Lung (tissue), 17 donors: ENCODE measurements at places on chromosomes 2 and 18. TPM values are rescaled to one million over a fixed set of nuclear protein-coding genes. Genes with fewer than 3 reads are reported as not detected.

HEATR5B gene
- polyA plus RNA-seq = 6.5 TPM

TUBA4B gene
- polyA plus RNA-seq = 8.7 TPM

TM4SF20 gene
- 0.09 TPM for polyA plus RNA-seq

MYO5B gene
- polyA plus RNA-seq = 15.0 TPM

SUMO1 gene
- 105 TPM for polyA plus RNA-seq

KIF5C gene
- polyA plus RNA-seq = 0.22 TPM

BOLL gene
- polyA plus RNA-seq = not detected

TCF23 gene
- 0.04 TPM for polyA plus RNA-seq

DES gene
- 108 TPM for polyA plus RNA-seq

KCNE4 gene
- polyA plus RNA-seq = 0.79 TPM

AGXT gene
- 0.16 TPM for polyA plus RNA-seq

NPPC gene
- not detected for polyA plus RNA-seq

NEU4 gene
- 0.27 TPM for polyA plus RNA-seq

RGPD4 gene
- polyA plus RNA-seq = not detected

RIT2 gene
- polyA plus RNA-seq = not detected

CFC1 gene
- 1.3 TPM for polyA plus RNA-seq

DNA sequence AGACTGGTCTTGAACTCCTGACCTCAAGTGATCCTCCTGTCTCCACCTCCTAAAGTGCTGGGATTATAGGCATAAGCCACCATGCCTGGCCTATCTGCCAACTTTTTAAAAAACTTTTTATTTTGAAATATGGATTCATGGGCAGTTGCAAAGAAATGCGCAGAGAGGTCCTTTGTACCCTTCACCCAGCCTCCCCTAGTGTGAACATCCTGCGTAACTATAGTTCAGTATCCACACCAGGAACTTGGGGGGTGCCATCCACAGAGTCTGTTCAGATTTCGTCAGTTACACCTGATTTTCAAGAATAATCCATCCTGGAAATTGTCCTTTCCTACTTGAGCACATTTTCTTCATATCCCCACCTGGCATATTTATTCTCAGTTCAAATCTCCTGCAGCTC, 33.0 kb downstream of the EFR3B start:
- no peak for DNase-seq

DNA sequence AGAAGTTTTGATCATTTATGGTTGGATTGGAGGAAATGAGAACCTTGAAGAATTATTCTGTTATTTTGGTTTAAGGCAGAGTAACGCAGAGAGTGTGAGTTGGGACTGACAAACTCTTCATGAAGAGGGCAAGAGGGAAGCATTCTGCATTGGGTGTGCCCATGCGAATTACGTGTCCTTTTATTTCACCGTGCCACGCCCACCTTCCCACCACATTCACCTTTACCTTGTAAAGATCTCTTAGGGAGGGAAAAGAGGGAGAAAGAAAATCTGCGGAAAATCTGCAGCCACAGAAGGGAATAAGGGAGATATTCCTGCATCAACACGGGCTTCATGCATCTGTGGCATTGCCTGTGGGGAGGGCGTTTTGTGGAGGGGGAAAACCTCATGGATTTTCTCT, 31.8 kb downstream of the SLC9A4 start:
- DNase-seq = no peak

DNA sequence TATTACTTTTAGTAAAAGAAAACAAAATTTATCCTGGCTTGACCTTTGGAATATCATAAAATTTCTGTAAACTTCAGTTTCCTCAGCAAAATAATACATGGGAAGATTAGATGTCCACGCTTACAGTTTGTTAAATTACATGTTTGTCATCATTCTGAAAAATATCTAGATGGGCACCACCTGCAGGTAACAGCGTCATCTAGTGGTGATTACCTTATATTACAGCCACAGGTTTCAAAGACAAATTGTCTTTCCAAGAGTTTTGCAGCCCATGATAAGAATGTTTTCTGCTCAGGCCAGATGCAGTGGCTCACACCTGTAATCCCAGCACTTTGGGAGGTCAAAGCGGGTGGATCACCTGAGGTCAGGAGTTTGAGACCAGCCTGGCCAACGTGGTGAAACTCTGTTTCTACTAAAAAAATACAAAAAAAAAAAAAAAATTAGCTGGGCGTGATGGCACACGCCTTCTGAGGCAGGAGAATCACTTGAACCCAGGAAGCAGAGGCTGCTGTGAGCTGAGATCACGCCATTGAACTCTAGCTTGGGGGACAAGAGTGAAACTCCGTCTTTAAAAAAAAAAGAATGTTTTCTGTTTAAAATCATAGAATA, 96.3 kb upstream of the RASGRP3 start:
- DNase-seq = no peak

GRCh38 chr2:109218087-109218791, 89.2 kb downstream of the SH3RF3 start:
- DNase-seq = no peak

GRCh38 chr2:63651356-63651755, 62.6 kb downstream of the MDH1 start:
- no peak for DNase-seq

DNA sequence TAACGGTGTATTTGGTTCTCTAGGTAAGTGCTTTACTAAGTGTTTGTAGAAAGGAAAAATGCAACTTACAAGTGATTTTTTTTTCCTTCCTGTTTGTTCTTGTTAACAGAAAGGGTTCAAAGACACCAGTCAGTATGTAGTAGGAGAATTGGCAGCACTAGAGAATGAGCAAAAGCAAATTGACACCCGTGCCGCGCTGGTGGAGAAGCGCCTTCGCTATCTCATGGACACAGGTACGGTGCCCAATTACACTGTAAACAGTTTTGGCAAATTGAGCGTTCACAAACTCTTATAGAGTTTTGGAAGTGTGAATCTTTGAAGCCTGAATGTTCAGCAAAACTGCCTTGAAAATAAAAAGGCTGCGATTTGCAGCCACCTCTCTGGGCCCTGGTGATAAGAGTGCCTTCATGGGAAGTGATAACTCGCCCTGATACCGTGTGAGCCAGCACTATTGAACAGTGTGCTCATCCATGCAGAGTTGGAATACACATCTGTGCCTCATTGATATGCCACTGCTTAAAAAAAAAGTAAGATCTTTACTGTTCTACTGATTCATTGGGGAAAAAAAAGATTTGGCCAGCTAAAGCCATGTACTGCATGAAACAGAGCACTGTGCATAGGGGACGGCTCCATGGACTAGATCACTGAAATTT, 54.0 kb upstream of the OTX1 start:
- DNase-seq = no peak

DNA sequence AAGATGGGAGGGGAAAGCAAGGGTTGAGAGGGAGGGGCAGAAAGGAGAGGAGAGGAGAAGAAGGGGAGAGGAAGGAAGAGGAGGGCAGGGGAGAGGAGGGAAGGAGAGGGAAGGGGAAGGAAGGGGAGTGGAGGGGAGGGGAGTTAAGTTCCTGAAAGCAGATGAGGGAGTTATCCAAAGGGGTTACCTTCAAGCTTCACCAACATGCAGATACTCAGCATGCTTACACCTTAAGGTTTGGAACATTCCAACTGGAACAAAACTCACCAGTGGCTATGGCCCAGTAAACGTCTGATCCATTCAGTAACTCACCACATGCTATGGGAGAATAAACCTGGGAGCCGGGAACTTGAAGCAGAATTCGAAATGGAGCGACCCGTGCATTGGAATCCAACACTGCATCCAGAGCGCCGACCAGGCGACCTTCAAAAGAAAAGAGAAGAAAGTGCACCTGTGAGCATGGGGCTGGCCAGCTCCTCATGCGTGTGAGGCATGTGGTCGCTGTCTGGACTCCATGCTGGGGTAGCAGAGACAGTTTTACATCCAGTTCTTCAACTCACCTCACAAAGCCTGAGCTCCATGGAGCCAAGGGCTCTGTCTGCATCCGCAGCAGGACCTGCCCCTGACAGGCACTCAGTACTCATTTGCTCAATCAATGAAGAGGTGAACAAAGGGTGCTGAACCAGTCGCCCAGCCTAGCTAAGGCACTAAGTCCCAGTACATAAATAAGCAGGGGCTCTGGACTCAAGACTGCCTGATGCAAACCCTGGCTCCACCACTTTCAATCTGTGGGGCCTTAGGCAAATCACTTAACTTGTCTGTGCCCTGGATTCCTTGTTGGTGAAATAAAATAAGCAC, 61.0 kb downstream of the TBC1D8 start:
- no peak for DNase-seq

- DNase-seq = peak; percentile 93
Measured at GRCh38 chr2:75627902-75628504, 18.6 kb upstream of the MRPL19 start.

GRCh38 chr2:69709290-69709689, 32.6 kb upstream of the ANXA4 start:
- no peak for DNase-seq

DNA sequence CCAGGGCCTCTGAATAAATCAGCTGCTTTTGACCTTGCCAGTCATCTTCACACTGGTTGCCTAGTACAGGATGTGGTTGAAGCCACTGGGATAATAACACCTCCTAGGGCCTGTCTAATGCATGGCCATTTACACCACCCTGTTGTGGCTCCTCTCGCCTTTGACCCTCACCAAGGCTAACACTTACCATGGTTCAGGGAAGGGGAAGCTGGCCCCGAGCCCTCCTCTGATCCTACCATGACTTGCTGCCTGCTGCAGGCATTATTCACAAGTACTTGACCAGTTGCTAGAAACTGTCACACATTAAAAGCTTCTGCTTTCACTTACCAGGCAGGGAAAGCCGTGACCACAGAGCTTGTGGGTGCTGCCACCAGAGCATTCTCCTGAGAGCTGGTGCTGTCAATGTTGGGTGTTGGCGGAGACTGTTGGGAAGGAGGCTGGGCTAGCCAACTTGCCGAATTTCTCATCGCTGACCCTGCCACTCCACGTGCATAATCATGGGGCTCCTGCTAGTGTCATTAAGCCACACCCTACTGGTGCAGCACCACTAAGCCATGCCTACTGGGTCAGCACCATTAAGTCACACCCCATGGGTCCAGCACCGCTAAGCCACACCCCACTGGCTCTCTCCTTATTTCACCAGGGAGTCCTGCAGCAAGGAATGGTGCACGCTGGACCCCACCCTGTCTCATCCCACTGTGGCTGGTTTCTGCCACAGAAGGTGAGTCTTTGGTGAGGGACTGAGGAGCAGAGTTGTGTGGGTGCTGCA, 47.0 kb upstream of the TTC39C start:
- no peak for DNase-seq

- no peak for DNase-seq
Measured at GRCh38 chr2:126749537-126749936, 93.6 kb downstream of the GYPC start.

GRCh38 chr2:189709501-189710221, 35.2 kb downstream of the ANKAR start:
- DNase-seq = no peak

DNA sequence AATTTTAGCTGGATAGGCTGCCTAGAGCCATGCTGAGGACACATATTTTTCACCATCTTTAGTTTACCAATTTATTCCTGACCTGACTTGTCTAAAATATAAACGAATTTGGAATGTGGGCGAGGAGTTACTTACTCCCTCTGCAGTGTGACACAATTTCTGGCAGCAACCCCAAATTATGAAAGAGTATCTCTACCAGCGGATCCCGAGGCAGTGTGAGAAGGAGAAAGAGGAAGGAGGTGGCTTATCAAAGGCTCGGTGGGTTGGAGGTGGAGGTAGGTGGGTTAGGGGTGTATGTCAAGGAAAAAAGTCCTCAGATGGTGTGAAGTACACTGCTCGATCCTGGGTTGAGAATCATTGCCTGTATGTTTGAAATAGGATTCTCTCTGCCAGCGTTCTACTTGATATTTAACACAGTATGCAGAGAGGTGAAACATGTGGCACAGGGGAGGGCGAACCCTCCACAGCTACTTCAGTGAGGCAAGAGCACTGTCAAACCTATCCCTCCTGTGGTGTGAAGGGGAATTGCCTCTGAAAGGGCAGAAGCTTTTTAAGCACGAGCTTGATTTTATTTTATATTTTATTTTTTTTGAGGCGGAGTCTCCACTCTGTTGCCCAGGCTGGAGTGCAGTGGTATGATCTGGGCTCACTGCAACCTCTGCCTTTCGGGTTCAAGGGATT, 76.0 kb downstream of the RFTN2 start:
- DNase-seq = no peak

GRCh38 chr2:69279931-69280681, 106.9 kb downstream of the GFPT1 start:
- DNase-seq = no peak

- DNase-seq = no peak
Measured at GRCh38 chr18:1050012-1050657, 145.5 kb downstream of the ADCYAP1 start.

GRCh38 chr2:224366267-224366844, 35.6 kb downstream of the FAM124B start:
- peak; percentile 89 for DNase-seq

DNA sequence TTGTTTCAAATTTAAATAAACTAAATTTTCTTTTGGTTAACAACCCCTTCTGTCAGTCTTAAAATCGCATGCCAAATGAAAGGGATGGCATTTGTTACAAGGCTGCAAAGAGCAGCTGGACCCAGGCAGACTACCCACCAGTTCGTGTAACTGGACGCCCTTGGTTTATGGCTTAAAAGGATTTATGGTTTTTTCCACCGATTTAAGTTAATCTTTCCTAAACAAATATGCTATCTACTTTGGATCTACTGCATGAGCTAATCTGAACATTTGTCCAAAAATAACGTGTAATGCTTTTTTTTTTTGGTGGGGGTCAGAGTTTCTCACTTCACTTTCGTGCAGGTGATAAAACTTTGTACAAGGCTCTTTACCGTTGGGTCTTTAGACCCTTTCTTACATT, 62.9 kb downstream of the DIS3L2 start:
- DNase-seq = no peak

- DNase-seq = no peak
Measured at GRCh38 chr2:111219734-111220505, 99.2 kb downstream of the BCL2L11 start.

GRCh38 chr18:45805551-45805950, 19.9 kb upstream of the SIGLEC15 start:
- DNase-seq = no peak

DNA sequence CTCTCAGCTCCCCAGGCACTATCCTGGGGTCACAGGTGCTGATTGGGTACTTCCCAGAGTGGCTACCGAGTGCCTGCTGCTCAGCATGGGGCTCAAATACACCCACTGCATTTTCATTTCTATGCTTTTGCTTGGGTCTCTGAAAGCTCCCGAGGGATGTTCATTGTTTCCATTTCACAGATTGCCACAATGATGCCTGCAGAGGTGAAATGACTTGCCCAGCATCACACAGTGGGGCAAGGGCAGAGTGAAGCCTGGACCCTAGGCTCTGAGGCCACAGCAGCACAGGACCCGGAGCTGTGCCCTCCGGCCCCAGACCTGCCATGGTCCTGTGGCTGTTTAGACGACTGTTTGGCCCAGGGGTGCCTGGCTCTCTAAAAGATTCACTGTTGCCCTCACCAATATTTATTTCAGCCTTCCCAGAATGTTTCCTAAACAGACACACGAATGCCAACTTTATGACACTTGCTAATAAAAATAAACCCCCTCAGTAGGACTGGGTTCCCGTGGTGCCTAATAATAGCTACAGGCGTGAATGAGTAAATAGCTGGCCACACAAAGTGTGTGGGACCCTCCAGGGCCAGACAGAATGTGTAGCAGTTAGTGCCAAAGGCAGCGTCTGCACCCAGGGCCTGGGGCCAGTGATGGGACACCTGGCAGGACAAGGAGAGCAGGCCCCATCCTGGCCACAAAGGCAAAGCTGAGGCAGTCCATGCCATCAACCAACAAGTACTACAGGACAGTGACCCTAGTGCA, 11.5 kb upstream of the ST8SIA5 start:
- no peak for DNase-seq
